Effector CD4-positive, alpha-beta T cell (primary cell): ENCODE measurements at places on chromosomes 6 and 20.

GRCh38 chr6:145815309-145816274, 997 bp upstream of the FBXO30 start:
- no peak for DNase-seq

GRCh38 chr6:12081771-12082170, 69.7 kb downstream of the HIVEP1 start:
- no peak for DNase-seq

GRCh38 chr6:57127763-57128162, 37.8 kb downstream of the ZNF451 start:
- DNase-seq = no peak

DNA sequence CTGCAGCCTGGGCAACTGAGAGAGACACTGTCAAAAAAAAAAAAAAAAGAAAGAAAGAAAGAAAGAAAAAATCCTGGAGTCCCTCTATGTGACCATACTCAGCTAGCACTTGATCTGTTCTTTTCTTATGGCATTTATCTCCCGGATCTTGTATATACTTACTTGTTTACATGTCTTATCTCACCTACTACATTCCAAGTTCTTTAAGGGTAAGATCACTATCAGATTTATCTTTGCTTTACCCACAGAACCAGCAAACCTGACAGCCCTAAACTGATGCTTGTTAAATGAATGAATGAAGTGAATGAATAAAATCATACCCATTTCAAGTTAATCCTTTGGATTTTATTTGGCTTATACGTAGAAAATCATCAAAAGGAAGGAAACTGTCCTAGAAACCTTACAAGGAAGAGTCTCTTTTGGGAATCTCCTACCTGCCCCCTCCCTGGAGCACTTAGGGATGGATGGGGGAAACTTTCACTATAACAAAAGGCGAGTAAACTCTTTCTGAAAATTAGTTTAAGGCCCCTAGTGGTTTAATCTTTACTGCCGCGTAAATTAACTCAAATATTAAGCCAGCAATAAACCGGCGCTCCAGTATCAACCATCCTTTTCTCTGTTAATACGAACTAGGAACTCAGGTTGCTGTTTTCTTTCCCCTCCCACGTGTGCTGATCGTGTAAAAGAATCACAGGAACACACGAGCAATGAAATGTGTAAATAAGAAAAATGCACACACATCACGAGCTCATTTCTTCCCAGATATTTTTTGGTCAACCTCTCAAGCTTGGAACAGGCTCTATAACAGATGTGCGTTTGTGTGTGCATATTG, 1.3 kb upstream of the UTRN start:
- DNase-seq = no peak

DNA sequence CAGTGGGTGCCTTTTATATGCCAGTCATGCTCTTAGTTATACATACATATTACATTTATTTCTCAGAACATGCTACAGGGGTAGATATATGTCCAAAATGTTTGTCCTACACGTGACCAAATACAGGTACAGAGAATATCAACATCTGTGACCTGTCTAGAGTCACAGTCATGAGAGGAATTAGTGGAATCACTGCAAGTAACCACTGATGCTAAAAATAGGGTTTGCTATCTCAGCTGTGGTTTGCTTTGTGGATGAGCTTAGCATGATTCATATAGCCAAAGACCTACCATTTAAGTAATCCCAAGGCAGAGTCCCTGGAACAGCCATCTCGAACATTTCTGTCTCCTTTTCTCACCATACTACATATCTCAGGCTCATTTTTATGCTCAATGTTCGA, 32.3 kb downstream of the GSTA3 start:
- DNase-seq = no peak

- DNase-seq = no peak
Measured at GRCh38 chr6:117215353-117216090, 49.8 kb upstream of the VGLL2 start.

DNA sequence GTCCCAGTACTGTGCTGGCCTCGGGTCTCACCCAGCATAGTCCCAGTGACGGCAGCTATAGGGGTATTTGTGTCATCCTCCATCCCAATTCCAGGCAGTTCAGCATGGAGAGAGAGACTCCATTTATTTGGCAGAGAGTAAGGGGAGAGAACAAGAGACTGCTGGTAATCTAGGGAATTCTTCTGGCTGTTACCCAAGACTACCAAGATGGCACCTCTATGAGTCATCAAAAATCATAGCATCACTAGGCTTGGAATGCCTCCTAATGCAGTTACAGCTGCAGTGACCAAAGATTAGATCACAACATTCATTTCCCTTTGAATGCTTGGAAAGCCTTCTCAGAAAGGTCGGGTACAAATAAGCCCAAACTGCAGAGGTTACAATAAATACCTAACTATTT, 660.4 kb upstream of the FLRT3 start:
- no peak for DNase-seq

GRCh38 chr20:58718729-58719128, 26.1 kb downstream of the NPEPL1 start:
- DNase-seq = no peak

- DNase-seq = no peak
Measured at GRCh38 chr20:47062226-47062890, 167.7 kb downstream of the EYA2 start.

DNA sequence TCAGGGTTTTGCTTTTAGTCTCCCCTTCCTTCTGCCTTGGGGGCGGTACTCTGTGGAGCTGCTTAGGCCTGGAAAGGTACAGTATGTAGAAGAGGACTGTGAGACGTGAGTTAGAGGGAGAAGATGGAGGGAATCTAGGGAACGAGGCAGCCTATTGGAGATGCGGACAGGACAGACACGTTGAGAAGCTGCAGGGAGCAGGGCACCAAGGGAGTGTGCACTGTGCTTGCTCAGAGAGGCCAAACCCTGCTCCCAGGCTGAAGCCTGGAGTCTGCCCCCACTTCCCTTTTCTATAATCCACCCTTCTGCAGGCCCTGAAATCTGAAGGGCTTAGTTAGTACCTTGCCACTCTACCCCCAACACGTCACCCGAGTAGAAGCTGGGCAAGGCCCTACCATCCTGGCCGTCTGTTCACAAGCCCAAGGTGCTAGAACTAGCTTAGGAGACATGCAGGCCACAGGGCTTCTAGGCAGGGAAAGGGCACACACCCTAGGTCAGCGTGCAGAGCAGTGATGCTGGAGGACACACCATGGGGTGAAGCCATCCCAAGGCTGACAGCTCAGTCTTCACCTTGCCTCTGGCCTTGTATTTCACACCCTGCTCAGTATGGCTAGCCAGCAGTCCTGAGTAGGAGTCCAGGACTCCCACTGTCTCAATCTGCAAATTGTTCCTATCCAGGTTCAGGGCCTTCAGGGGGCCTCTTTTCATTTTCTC, 6.9 kb downstream of the TP53INP2 start:
- DNase-seq = no peak

GRCh38 chr6:88989215-88989614, 25.8 kb upstream of the RNGTT start:
- no peak for DNase-seq

DNA sequence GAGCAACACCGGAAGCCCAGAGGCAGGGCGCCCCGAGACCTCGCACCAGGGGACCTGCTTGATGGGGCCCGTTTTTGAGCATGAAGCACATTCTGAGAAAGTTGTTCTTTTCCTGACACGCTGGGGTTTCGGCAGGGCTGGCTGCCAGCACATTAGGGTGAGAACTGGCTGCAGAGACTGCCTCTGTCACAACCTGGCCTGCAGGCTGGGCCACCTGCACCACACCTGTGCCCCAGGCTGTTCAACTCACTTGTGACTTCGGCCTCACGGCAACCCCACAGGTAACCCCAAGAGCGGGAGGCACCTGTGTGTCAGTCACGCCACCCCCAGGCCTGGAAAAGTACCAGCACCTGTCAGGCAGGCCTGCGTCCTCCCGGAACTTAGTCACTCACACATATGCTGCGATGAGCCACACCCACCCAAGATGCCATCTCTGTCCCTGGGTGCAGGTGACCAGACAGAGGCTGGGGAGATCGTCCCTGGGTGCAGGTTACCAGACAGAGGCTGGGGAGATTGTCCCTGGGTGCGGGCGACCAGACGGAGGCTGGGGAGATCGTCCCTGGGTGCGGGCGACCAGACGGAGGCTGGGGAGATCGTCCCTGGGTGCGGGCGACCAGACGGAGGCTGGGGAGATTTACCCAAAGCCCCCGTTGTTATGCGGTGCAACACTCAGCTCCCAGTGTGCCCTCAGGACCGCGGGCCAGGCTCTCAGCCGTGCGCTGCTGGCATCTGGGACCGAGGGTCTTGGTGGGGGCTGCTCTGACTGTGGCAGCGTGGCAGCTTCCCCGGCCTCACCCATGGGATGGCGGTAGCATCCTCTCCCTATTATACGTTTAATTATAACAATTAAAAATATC, 82.5 kb upstream of the BHLHE23 start:
- DNase-seq = no peak

DNA sequence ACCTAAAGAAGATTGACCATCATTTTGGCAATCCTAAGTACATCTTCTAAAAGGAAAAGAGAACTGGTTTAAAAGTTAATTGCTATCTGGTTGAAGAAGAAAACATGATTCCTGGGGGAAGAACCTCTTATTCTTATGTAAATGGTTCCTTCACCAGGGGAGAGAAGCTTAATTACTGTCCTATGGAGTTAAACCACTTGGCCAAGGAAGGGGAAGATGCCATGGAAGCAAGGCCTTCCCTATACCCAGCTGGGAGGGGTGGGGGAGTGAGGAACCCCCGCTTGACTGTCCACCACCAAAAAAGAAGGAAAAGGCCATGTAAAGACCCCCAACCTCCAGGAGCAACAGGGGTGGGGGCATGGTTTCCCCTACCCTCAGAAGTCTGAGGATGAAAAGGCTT, 962.1 kb downstream of the GRIK2 start:
- DNase-seq = no peak

DNA sequence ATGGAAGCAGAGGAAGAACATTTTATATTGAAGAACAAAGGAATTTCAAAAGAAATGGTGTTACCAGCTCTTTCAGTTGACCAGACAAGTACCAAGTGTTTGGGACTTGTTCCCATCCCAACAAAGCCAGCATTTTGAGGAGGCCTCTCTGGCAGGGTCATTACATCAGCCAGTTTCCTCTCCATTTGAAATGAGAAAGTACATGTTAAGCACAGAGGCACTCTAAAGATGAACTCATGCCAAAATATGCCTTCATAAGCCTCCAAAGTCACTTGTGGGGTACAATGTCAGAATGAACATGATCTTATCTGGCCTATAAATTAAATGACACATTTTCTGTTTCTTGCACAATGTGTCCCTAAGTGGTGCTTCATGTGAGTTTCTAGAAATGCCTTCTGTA, 223.9 kb downstream of the PRL start:
- no peak for DNase-seq

GRCh38 chr6:10540073-10540746, 19.1 kb downstream of the GCNT2 start:
- DNase-seq = no peak

- no peak for DNase-seq
Measured at GRCh38 chr20:10192171-10192570, 26.5 kb upstream of the SNAP25 start.

GRCh38 chr20:13442986-13443385, 195.7 kb downstream of the TASP1 start:
- DNase-seq = no peak

GRCh38 chr6:89711801-89712200, 73.3 kb upstream of the LYRM2 start:
- DNase-seq = no peak

- no peak for DNase-seq
Measured at GRCh38 chr20:58871533-58872102, 19.1 kb downstream of the GNAS start.

DNA sequence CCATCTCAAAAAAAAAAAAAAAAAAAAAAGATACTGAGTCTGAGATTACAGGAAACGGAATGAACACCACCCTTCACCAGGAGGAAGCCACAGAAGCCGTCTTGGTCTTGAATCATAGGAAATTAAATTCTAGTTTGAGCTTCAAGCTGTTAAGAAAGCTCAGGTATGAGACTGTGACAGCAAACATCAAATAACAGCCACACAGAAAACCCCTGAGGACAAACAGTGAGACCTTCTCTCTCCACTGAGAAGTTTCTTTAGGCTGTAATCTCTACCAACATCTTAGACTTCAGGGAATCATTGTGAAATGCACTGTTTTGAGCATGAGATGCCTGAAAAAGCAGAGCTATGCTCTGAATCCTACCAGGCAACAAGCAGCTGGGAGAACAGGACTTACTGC, 30.8 kb downstream of the PDE10A start:
- DNase-seq = no peak

GRCh38 chr6:116666869-116667268, 1.7 kb downstream of the ZUP1 start:
- no peak for DNase-seq
